Activated T-helper 2 cell treated with anti-CD3 and anti-CD28 coated beads, Interferon-gamma antibody, Interleukin-2, Interleukin-4, amounts not matched to agents 10 μg/mL and 5 μg/mL and 100 μg/mL, durations not matched to agents 14 hours and 24 hours and 36 hours (primary cell): ENCODE measurements at places on chromosomes 16 and 17.
A peak's percentile ranks its signal among the peaks of the same experiment; 100 is the strongest.

DNA sequence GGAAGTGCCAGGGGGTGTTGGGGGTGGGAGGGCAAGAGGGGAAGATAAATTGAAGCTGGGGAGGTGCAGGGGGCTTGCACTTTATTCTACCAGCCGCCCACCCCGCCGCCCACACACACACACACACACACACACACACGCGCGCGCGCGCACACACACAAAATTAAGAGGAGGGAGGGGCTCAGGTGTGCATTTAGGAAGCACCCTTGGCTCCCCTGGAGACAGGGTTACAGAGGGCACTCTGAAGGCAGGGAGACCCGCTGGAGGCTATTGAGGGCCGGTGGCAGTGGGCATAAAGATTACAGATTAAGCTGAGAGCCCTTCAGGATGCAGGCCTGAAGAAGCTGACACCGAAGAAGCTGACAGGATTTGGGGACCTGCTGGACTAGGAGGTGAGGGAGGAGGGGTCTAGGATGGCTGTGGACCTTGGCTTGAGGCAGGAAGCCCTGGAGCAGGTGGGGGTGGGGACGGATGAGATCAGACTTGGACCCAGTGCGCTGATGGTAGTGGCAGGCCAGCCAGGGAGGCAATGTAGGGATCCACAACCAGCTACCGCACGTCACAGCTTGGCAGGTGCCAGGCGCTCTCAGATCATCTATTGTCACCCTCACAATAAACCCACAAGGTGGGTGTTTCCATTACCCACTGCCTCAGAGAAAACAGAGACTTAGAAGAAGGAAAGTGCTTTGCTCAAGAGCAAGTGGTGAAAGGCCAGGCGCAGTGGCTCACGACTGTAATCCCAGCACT is 772 bp upstream of the SAMD14 start:
- DNase-seq, result no peak

DNA sequence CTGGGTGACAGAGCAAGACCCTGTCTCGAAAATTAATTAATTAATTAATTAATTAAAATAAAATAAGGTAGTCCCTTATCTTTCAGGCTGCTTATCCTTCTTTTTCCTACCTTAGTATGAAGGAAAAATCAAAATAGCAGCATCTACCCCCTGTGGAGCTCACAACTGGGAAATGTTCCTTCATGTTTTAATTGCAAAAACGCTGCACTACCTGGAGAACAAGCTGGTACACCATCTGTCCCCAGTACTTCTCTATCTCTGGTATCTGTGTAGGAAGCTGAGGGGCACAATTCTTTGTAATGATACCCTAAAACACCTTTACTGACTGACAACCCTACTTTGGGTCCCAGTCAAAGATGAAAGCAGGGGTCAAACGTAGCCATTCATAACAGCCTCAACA is 55.1 kb upstream of the MNT start:
- DNase-seq, result no peak

DNA sequence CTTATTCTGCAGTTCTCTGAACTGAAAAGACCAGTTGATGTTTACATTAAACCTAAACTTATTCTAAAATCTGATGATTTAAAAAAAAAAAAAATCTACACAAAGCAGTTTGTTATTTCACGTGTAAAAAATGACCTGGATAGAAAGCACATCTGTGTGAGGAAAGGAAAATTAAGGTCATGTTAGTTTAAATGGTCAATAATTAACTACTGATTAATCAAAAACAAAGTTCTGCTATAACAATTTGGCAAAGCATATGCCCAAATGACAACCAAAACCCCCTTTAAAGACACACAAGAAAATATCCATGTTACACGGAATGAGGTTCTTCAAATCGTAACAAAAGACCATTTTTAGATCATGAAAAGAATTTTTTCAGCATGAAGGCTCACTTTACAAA is 30.4 kb downstream of the CACNG1 start:
- no peak for DNase-seq

GRCh38 chr17:35210741-35211140 is 16.5 kb upstream of the SLC35G3 start:
- no peak for DNase-seq

GRCh38 chr17:4708436-4708835 is 2.0 kb upstream of the ARRB2 start:
- peak; percentile 66 for DNase-seq
